ENCODE measurements at places on chromosomes 11 and 22. TPM values are rescaled to one million over a fixed set of nuclear protein-coding genes. Genes with fewer than 3 reads are reported as not detected.

The RNH1 gene
- 45.7 TPM for total RNA-seq

The PIWIL4 gene
- 5.5 TPM for total RNA-seq

The KCNC1 gene
- total RNA-seq = 12.7 TPM

The KIRREL3 gene
- 30.0 TPM for total RNA-seq

The MRGPRX4 gene
- not detected for total RNA-seq

The SYCE3 gene
- not detected for total RNA-seq

The GRM5 gene
- total RNA-seq = 178 TPM

The PLEKHA7 gene
- 15.2 TPM for total RNA-seq

The GPR83 gene
- total RNA-seq = 4.4 TPM

The MYO18B gene
- total RNA-seq = 0.46 TPM

The TMEM191B gene
- total RNA-seq = 7.2 TPM

Measured in diencephalon (tissue), 1 donor.